ENCODE measurements at places on chromosomes 13 and 19.

- DNase-seq: no peak
Observed at GRCh38 chr19:1370579-1371361, 12.9 kb upstream of the NDUFS7 start.

DNA sequence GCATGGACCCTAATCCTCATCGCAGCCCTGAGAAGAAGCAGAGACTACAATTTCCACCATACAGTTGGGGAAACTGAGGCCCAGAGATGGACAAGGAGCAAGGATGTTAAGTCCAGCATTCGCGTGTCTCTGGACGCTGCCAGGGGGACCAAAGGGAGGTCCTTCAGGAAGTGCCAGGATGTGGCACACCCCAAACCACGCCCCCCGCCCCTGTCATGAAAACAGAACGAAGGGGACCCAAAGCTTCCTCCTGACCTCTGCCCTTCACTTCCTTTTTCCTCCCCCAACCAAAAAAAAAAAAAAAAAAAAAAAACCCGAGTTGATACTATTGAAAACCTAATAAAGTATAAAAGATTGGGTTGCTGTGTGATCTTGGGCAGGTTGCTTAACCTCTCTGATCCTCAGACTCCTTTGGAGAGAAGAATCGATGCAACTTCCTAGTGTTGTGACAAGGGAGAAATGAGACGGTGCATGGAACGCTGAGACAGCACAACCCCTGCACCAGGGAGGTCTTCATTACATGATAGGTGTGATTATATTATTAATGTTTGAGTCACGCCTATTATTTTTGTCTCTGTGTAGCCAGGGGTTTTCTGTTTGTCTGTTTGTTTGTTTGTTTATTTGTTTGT lies 2.7 kb upstream of the ZBTB7A start:
- no peak for DNase-seq

- no peak for DNase-seq
Observed at GRCh38 chr13:112056739-112057438, 10.1 kb upstream of the SOX1 start.

DNA sequence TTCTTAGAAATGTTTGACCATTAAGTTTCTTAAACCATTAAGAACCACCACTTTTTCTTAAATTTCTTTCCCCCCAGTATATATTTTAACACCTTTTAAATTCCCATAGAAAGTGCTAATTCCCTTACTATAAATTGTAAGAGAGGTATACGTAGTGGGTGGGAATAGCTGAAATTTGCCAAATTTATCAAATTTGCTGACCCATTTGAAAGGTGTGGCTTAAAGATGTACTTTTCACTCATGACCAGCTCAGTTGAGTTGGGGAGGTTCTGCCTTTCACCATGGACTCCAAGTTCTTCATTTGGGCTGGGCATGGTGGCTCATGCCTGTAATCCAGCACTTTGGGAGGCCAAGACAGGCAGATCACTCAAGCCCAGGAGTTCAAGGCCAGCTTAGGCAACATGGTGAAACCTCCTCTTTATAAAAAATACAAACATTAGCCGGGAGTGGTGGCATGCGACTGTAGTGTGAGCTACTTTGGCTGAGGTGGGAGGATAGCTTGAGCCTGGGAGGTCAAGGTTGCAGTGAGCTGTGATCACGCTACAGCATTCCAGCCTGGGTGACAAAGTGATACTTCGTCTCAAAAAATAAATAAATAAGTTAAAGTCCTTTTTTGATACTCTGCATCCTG lies 133.2 kb downstream of the MRPL57 start:
- DNase-seq: no peak

DNA sequence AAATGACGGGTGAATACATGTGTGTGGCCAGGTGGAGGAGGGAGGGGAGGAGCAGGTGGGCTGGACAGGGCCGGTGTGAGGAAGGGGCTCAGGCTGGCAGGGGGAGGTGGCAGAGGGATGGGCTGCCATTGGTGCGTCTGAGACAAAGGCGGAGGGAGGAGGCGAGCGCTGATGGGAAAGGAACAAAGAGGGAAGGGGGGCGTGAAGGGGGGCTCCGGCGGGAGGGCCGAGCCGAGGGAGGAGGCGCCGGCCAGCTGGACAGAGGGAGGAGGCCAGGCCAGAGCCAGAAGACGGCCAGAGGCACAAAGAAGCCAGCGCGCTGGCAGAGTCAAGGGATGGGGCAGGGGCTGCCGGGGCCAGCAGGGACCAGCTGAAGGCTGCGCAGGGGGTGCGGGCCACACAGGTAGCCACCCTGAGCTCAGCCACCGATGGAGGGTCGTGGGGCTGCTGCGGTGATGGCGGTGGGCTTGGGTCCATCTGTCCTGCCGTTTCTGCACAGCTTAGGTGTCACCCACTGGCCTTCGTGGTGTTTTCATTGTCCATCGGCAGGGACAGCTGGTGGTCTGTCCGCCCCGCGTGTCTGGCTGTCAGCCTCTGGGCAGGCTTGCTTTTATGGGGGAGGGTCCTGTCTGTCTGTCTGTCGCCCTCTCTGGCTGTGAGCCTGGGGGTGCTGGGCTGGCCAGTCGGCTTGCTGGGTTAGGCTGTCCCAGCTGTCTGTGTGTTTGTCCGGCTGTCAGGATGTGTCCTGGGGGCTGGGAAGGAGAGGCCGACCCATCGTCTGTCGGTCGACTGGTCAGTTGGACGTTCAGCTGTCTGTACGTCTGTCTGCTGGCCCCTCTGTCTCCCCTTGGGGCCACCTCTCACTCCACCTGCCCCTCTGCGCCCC lies 2.2 kb downstream of the APC2 start:
- no peak for DNase-seq

- DNase-seq: no peak
Observed at GRCh38 chr13:47639738-47640447, 361.2 kb downstream of the SUCLA2 start.

DNA sequence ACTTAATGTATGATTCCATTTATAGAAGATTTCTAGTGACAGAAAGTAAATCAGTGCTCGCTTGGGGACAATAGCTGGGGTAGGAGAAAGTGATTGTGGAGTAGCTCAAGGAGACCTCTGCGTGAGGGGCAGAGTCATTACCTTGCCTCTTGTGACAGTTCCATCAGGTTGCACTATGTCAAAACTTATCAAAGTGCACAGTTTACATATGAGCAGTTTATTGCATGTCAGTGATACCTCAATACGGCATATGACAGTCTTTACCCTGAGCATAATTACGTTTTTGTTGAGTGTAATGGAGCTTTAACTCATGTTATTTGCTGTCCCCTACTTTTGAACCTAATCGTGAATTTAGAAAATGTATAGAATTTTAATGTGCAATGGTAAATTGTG lies 15.0 kb downstream of the ARHGEF7 start:
- DNase-seq: no peak

GRCh38 chr19:5851302-5851701 lies at the start of gene FUT3:
FUT3 (minus strand) TSS chr19:5851449.
- no peak for DNase-seq

DNA sequence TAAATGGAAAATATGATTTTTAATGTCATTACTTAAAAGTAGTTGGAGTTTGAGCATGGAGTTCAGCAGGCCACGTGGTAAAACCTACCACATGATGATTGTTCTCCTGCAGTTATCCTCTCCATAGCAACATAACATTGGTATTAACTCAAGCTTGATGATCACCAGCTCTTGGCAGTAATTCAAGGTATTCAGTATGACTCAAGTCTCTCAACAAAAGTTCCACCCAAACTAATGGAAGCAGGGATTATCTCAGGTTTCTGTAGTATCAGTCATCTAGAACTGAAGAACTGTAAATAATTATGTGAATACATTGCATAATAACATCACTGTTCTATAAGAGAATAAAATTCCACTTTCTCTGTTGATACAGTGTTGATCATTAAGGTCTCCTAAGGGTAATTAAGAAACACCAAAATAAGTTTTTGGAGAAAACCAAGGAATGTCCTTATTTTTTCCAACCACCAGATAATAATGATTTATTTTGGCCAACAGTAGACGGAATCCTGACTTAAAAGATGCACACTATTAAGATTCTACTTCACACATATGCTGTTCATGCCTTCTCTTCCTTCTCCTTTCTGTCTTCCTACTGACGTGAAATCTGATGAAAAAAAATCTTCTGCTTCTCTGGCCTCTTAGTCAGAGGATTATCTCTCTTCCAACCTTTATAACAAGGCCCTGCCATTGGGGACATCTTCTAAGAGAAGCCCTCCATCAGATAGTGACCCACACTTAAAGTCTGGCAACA lies 1092.3 kb downstream of the EFNB2 start:
- peak; percentile 29 for DNase-seq

GRCh38 chr13:74774264-74774663 lies 640.1 kb upstream of the KLF12 start:
- no peak for DNase-seq

- no peak for DNase-seq
Observed at GRCh38 chr13:109817591-109818535, 31.5 kb upstream of the IRS2 start.

GRCh38 chr13:107585469-107586180 lies 629.7 kb downstream of the LIG4 start:
- peak; percentile 54 for DNase-seq

DNA sequence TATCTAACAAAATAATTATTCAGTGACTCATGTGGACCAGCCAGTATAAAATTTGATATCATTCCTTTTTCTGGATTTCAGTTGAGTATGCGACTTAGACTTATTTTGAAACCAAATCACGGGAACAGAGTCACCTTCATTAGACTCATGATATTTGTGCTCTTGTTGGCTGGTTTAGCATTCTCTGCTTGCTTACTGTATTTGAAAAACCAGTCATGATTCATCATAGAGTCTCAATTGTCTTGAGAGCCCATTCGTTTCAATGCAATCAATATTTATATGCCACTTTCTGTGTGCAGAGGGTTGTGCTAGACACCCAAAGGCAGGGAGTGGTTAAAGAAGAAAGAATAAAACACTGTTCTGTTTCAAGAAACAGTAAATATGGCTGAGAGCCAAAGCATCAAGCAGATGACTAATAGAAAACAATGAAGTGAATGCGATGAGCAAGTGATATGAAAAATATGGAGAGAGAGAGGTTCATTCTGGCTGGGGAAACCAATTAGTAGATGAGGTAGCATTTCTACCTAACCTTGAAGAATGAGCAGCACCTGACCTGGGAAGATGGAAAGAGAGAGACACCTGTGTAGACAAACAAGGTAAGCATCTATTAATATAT lies 99.6 kb upstream of the MBNL2 start:
- DNase-seq: no peak

- DNase-seq: no peak
Observed at GRCh38 chr19:45793178-45793564, 526 bp upstream of the DMWD start.

- DNase-seq: no peak
Observed at GRCh38 chr19:50759886-50760285, 10.4 kb upstream of the GPR32 start.

GRCh38 chr19:12364391-12365235 lies 870 bp downstream of the ZNF442 start:
- DNase-seq: peak; percentile 23

GRCh38 chr19:751501-752341 lies 809 bp downstream of the MISP start:
- DNase-seq: peak; percentile 82

- DNase-seq: no peak
Observed at GRCh38 chr19:12526542-12526941, 24.7 kb downstream of the ZNF564 start.

DNA sequence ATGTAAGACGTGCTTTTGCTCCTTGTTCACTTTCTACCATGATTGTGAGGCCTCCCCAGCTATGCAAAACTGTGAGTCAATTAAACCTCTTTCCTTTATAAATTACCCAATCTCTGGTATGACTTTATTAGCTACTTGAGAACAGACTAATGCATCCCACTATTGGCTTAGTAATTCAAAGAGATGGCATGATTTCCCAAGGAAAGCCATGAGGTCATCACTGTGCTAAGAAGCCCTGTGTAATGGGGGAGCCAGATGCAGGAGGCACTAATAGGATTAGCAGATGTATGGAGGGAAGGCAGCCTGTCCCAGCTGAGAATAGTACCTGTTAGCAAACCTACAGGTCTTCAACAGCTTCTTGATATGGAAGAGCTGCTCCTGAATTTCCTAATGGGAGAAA lies 38.1 kb downstream of the RUBCNL start:
- DNase-seq: no peak

All from MG63 (cell line).